ENCODE measurements at places on chromosomes 2 and 18. TPM values are rescaled to one million over a fixed set of nuclear protein-coding genes. Genes with fewer than 3 reads are reported as not detected.

GRCh38 chr2:235021752-235022151 lies 69.9 kb downstream of the SH3BP4 start:
- peaks cover 62% of the 10 kb centered on the region for H3K4me1 ChIP-seq
- no peak overlapping the region for H3K4me3 ChIP-seq
- DNase-seq: no peak
- H3K27me3 ChIP-seq: no peaks in the 10 kb centered on the region
- H3K36me3 ChIP-seq: peaks cover 5% of the 10 kb centered on the region

DNA sequence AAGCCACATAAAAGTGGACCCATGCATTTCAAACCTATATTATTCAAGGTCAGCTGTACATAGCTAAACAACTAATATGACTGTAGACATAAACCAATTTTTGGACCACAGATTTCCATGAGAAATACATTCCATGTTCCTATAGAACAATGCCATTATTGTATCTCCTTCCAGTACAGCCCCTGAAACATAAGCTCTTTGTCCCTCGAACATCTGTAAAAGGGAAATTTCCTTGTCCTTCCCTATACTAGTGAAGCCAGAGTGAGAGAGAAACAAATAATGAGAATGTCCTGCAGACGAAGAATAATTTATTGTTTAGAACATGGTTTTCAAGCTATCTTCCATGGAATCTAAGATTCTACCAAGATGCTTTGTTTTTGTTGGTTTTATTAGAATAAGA lies 75.3 kb downstream of the GORASP2 start:
- H3K27ac ChIP-seq: no peak overlapping the region
- H3K4me1 ChIP-seq: no peaks in the 10 kb centered on the region
- H3K4me3 ChIP-seq: no peak overlapping the region
- peaks cover 57% of the 10 kb centered on the region for H3K36me3 ChIP-seq
- no peaks in the 10 kb centered on the region for H3K27me3 ChIP-seq
- DNase-seq: no peak

DNA sequence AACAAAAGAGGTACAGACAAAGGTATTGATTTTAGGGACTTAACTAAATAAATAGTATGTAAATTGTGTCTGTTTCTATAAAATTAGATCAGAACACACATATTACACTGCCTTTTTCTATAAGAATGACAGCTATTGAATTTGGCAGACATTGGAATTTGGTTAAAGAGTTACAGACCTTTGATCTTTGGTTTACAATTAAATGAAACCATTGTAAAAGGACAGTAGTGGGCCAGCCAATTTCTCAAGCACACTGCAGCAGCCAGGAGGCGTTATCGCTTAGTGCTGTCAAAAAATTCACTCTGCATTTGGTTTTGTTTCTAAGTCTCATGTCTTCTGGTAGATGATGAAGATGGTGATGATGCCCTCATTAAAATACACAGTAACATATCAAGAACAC lies 175.9 kb downstream of the NR4A2 start:
- no peak overlapping the region for H3K4me3 ChIP-seq
- no peaks in the 10 kb centered on the region for H3K36me3 ChIP-seq
- DNase-seq: no peak

DNA sequence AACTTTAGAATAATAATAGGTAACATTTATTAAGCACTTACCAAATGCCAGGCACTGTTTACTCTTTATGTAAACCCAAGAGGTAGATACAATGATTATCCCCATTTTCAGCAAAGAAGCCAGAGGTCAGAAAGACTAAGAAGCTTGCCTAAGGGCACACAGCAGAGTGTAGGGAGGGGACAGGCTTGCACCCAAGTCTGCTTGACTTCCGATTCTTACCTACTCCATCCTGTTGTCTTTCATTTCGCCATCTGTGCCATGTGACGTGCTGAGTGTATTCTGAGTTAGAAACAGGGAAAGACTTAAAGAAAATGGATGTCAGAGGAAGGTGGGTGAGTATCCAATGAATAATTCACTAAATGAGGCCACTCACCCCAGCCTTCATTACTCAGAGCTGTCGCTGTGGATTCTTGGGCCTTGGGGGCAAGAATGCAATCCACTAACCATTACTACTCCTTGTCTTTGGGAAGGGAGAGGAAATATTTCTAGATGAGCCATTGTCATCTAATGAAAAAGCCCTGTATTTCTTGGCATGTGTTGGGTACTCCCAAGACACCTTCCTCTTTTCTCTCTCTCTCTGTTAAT lies 76.4 kb upstream of the BCL11A start:
- H3K36me3 ChIP-seq: no peaks in the 10 kb centered on the region
- peaks cover 33% of the 10 kb centered on the region for H3K27me3 ChIP-seq
- H3K4me1 ChIP-seq: no peaks in the 10 kb centered on the region
- no peak overlapping the region for H3K27ac ChIP-seq
- DNase-seq: no peak

DNA sequence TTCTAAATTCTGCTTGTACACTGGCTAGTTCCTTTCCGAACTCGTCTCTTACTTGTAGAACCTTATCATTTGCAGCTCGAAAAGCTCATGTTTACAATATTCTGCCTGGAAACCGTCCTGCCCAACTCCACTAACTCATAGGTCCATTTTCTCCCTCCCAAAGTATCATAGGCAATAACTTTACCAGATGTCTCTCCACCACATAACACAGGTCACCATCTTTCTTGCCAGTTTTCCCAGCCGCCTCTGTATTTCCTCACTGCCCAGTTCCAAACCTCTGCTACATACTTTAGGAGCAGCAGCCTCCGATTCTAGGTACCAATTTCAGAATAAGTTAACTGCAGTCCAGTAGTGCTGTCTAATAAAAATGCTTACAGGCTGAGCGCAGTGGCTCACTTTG lies 259.5 kb downstream of the GLI2 start:
- no peaks in the 10 kb centered on the region for H3K27me3 ChIP-seq
- no peak overlapping the region for H3K4me3 ChIP-seq
- no peak overlapping the region for H3K27ac ChIP-seq
- no peak for DNase-seq

CELF4 gene
- not detected for total RNA-seq

GRCh38 chr2:241563981-241564595 lies 5.5 kb downstream of the BOK start:
- H3K36me3 ChIP-seq: peaks cover under 1% of the 10 kb centered on the region

ARL4C gene
- 37.1 TPM for total RNA-seq

ABCG8 gene
- not detected for total RNA-seq

SEPTIN10 gene
- 109 TPM for total RNA-seq

GRCh38 chr2:160028431-160029269 lies 33.8 kb downstream of the PLA2R1 start:
- H3K4me1 ChIP-seq: peaks cover 33% of the 10 kb centered on the region
- no peak overlapping the region for H3K4me3 ChIP-seq
- no peak for DNase-seq
- H3K36me3 ChIP-seq: peaks cover 38% of the 10 kb centered on the region
- no peaks in the 10 kb centered on the region for H3K27me3 ChIP-seq

PLGLB2 gene
- total RNA-seq: 7.0 TPM

UGT1A7 gene
- not detected for total RNA-seq

CTDSP1 gene
- 138 TPM for total RNA-seq

DNA sequence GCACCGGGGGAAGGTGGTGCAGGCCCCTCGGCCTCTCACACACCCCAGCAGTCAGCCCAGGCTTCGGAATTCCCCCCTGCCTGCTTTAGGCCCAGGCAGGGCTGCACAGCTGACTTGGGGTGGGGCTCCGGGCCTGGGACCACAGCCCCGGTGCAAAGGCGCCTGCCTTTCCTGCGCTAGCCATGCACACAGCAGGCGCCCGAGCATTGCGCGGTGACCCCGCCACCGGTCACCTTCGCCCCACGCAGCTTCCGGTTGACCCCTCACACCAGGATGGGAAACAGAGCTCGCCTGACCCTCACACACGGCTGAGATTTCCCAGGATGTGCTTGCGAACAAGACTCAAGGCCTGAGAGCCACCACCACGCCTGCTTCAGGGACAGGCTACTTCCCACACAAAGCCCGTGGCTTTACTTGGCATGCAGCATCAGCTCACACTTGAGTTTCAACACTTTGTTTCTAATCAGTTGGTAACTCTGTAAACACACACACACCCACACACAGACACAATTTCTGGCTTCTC lies 46.0 kb downstream of the SLC66A2 start:
- no peaks in the 10 kb centered on the region for H3K4me1 ChIP-seq
- H3K27ac ChIP-seq: no peak overlapping the region
- peak; percentile 83 for DNase-seq
- no peaks in the 10 kb centered on the region for H3K27me3 ChIP-seq

DNA sequence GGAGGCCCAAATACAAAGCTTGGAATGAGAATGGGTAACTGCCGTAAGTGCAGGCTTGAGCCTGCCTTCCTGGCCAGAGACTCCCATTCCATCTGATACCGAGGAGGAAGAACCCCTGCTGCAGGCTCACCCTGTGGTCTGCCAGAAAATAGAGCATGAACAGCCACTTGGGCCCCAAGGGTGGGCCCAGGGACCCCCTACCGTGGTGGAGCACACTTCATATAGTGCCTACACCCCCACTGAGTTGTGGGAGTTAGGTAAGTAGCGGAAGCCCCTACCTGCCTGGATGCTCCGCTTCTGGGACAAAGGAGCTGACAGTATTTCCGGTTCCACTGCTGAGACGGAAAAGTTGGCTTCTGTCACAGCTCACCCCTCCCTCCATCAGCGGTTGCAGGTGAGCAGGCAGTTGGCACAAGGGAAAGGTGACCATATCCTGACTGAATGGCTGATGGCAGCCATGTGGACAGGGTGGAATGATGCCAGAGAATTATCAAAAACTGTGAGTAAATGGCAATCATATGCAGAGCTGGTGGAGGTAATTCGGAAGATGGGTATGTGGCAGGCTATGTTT lies 11.5 kb upstream of the C2orf42 start:
- no peak overlapping the region for H3K4me3 ChIP-seq
- H3K36me3 ChIP-seq: no peaks in the 10 kb centered on the region
- H3K4me1 ChIP-seq: no peaks in the 10 kb centered on the region
- H3K27me3 ChIP-seq: no peaks in the 10 kb centered on the region

DNA sequence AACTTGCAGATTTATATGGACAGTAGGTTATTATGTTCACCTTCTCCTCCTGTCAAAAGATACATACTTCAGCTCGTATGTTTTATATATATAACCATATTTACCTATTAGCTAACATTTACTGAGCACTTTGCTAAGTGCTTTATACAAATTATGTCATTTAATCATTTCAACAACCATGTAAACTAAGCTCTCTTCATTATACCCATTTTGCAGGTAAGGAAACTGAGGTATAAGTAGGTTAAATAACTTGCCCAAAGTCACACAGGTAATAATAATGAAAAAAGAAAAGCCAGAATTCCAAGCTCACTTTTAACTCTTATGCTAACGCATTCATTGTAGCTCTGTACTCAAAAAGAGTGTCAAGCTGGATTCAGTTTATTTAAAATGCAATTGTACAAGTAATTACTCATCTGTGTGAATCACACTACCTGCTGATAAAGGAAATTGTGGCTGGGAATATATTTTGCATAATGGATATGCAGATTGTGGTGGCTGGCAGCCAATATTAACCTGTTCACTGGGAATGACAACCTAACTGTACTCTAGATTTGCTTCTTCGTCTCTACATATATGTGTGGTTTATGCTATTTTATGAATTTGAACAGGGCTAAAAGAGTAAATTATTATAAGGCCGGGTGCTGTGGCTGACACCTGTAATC lies 20.6 kb downstream of the SLC16A14 start:
- no peaks in the 10 kb centered on the region for H3K27me3 ChIP-seq
- H3K4me3 ChIP-seq: no peak overlapping the region
- peaks cover 26% of the 10 kb centered on the region for H3K36me3 ChIP-seq
- no peak for DNase-seq

SERPINB10 gene
- not detected for total RNA-seq

GRCh38 chr2:74515271-74515980 lies 1.2 kb downstream of the TLX2 start:
- H3K4me1 ChIP-seq: peaks cover 11% of the 10 kb centered on the region
- peak overlapping the region; percentile 29 for H3K4me3 ChIP-seq
- H3K27me3 ChIP-seq: peaks cover 80% of the 10 kb centered on the region
- no peak for DNase-seq
- no peak overlapping the region for H3K27ac ChIP-seq
- no peaks in the 10 kb centered on the region for H3K36me3 ChIP-seq

DNA sequence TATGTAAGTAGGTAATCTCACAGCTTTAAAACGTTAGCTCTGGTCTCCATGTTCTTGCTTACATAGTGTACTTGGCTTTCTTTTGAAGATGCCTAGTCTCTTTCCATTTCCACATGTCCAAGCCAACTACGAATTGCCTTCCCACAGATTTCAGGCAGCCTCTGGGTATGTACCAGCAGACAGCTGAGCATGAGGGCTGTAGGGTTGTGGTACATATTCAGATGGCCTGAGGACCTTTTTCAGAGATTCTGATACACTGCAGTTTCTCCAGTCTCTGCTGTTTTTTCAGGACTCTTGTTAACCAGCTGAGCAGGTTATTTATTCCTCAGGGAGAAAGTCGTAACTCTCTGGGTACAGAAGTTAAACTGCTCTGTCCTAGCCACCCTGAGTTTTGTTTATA lies 3.1 kb upstream of the KCNJ13 start:
- DNase-seq: no peak
- peaks cover 35% of the 10 kb centered on the region for H3K4me1 ChIP-seq
- peaks cover 20% of the 10 kb centered on the region for H3K36me3 ChIP-seq
- H3K27ac ChIP-seq: peak overlapping the region; percentile 62
- H3K27me3 ChIP-seq: no peaks in the 10 kb centered on the region

COLEC12 gene
- 113 TPM for total RNA-seq

NMUR1 gene
- not detected for total RNA-seq
